ENCODE measurements at places on chromosomes 6 and 20. TPM values are rescaled to one million over a fixed set of nuclear protein-coding genes. Genes with fewer than 3 reads are reported as not detected.

NKX2-2 gene
- total RNA-seq, result not detected

DNA sequence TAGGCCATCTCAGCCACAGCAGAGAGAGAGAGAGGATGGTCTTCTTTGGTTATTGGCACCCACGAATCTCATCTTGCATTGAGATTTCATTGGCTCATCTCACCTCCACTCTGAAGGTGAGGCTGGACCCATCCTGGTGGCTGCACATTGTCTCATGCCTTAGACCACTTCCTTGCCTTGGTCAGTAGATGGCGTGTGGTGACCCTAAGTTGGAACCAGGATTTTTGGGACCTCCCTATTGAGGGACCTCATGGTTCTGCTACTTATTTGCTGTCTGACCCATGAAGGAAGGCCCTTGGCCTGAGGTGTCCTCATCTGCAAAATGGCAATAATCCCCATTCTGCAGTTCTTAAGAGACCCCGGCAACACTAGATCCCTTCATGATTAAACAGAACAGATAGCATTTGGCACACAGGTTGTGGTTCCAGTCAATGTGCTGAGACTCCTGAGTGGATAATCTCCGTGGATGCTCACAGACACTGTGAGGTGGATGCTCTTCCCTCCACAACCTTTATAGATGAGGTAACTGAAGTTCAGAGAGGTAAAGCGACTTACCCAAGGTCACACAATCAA lies 21.5 kb upstream of the AAR2 start:
- no peak for DNase-seq

DNA sequence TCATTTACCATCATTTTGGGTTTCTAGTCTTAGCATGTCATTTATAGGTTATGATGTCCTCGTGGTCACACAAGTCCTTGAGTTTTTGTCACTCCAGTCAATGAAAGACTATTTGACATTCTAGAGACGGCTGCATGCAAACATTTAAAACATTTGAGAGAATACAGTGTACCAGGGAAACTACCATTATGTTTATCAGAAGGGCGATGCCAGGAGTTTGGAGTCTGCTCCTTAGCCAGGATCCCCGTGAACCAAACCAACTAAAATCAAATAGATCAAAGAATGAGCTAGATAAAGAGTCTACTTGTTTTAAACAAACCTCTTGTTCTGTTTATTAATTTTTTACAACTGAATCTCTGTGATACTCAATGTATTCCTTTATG lies 122.6 kb downstream of the OLIG3 start:
- DNase-seq, result no peak

POPDC3 gene
- not detected for total RNA-seq

GRCh38 chr20:8583012-8583565 lies 451.0 kb downstream of the PLCB1 start:
- DNase-seq, result no peak

DNA sequence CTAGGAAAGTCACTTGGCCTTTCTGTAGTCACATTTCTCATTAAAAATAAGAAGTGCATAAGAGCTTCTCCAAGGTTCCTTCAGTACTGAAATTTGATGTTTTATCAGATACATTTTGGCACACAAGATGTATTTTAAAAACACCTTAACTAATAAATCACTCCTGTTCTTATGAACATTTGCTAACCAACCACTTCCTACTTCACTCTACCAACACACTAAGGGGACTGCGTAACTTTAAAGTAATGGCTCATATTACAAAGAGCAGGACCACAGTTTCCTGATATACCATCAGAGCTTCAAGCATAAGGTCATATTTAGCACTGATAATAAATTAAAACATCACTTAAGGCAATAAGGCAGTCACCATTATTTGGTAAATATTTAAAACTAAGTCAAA lies 104.4 kb downstream of the RALGAPA2 start:
- DNase-seq, result no peak

DNA sequence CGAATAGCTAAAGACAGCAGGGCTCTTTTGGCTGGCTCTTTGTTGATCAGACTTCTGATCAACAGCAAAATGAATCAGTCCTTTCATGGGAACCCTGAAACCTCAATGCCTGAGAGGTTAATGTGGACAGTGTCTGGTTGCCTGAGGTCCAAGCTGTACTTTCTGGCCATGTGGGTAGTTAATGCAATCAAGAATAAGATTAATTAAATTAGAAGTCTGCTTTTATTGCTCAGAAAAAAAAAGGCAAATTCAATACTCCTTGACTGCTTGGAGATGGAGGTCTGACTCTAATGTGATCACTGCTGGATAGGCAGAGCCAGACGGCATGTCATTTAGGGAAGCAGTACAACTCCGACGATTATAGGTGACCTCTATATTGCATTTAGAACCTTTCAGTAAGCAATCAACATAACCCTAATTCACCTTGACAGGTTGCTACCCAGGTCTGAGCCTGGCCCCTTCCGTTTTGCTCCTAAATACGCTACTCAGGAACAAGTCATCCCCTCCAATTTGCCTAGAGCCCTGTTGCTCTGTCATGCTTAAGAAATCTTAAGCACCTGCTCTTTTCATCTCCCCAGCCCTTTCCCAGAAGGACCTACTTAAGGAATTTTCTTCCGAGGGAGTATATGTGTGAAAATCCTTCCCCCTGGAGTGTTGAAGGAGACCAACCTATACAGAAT lies 370.0 kb upstream of the SPTLC3 start:
- DNase-seq, result no peak
